DMS53 (cell line): ENCODE measurements at places on chromosomes 1 and 21.

- DNase-seq, result no peak
Measured at GRCh38 chr1:192877283-192877886, 68.5 kb downstream of the RGS2 start.

DNA sequence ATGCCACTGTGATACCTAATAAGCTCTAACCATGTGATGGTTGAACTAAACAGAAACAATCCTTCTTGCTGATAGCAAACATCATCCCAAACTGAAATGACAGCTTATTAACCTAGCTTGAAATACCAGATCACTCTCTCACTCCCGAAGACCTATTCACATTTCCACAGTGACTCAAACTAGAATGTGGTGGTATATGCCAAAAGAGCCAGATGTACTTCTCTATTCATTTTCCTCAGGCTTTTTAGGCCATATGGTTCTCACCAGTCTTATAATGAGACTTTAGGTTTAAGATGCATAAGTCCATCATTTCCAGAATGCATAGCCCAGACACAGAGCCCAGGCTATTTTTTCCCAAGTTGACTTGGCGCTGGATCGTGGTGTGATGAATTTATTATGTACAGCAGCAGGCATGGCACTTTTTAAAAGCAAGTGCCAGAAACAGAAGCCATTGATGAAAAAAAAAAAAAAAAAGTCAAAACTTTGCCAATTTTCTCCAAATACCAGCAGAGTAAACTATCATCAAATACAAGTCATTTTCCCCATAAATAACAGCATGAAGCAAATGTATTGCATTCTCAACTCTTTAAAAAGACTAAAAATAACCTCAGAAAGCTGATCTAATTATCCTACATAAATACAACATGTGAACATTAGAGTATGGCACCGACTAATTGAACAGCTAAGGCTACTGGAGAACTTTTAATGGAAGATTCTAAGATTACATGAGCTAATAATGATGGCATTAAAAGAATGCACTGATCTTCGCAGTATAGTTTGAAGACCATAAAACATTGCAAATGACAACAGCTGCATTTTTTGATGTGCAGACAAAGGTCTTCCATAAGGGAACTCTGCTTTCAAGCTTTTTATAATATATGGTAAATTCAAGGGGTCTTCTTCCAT is 365.4 kb downstream of the LRRIQ3 start:
- no peak for DNase-seq

DNA sequence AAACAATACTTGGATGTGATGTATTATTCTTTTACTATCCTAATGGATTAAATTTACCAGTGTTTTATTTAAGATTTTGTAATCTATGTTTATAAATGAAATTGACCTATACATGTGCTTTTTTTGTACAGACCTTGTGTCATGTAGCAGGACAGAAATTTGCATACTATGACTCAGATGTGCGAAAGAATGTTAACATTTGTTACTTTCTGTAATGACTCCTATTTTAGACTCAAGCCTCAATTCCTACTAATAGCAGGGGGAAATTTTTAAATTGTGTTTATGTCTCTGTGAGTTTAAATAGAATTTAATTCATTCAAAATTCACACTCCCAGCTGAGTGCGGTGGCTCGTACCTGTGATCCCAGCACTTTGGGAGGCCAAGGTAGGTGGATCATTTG is 21.8 kb upstream of the RIMKLA start:
- no peak for DNase-seq

DNA sequence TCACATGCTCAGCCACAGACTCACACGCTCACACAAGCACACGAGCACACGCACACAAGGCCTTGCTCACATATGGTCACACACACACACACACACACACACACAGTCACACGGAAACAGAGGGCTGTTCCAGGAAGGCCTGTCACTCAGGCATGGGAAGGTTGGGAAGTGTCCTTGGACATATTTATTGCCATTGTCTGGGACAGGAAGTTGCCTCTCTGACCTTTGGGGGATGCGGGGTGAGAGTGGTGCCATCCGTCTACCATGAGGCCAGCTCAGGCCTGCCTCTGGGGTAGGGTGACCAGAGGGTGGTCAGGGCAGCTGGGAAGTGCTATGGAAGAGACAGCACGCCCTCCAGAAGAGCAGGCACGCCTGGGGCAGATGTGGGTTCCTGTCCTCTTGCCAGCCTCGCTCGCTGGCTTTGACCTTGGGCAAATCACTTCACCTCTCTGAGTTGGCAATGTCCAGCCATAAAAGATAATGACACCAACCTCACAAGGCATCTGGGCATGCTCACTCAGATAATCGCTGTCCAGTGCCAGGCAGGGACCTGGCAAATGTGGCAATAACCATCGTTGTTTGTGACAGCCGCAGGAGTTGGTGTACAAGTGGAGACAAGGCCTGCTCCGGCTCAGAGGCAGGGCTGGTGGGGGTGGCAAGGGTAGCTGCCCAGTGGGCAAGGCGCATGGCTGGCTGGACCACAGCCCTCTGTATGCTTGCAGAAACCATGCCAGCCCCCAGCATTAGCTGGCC is 8.0 kb upstream of the GUCA2A start:
- peak; percentile 19 for DNase-seq

GRCh38 chr1:101995984-101996745 is 561 bp downstream of the OLFM3 start:
- DNase-seq, result peak; percentile 81

GRCh38 chr21:45868488-45868887 is 113.1 kb upstream of the COL6A1 start:
- no peak for DNase-seq

GRCh38 chr21:36204980-36205379 is 48.4 kb downstream of the DOP1B start:
- DNase-seq, result no peak

DNA sequence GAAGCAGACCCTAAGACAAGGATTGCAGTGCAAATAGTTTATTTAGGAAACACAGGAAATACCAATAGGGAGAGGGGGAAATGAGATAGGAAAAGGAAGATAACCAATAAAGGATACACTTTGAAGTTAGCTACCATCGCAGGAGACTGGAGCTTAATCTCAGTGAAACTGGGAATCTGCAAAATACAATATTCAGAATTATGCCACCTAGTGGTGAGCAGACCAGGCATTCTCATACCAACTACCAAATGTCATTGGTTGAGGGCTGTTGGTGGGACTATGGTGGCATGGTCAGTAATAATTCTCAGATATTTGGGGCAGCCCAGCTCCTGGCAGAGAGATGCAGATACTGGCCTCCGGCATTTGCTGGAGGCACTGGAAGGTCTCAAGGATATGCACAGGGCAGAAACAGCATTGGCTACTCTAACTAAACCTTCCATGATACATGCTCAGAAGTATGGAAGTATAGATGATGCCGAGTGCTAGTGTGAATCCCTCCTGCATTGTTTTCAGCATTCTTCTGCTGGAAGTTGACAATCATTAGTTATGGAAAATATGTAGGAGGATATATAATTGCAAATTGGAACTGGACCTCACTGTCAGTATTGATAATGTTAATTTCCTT is 11.8 kb upstream of the ZFP69B start:
- DNase-seq, result peak; percentile 59

- peak; percentile 59 for DNase-seq
Measured at GRCh38 chr1:39434797-39435395, 56.5 kb upstream of the BMP8A start.

GRCh38 chr1:88661188-88661587 is 22.9 kb upstream of the PKN2 start:
- DNase-seq, result peak; percentile 72

GRCh38 chr1:56437959-56438358 is 141.4 kb downstream of the PLPP3 start:
- peak; percentile 40 for DNase-seq

GRCh38 chr21:14836950-14837349 is 227.8 kb downstream of the NRIP1 start:
- no peak for DNase-seq

DNA sequence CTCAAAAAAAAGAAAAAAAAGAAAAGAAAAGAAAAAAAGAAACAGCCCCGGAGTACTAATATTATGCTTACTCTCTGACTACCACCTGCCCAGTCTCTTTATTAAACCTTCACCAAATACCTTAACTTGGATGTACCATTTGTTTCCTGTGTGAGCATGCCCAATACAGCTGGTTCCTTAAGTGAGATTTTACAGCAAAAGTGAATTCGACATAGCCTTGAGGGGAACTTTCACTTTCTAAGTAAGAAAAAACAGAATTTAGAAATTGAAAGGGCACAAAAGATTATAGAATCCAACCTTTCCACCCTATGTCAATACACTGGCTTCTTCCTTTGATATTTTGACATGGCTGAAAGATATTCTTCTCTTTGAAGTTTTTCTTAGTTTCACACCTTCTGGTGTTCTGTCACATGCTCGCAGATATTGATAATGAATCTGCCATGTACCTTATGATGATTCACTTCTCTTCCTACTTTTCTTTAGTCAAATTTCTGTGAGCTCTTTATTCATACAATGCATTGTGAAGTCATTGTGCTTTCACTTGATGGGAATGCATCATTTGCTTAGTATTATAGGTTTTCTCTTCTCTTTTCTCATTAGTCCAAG is 5.2 kb upstream of the GIPC2 start:
- DNase-seq, result no peak

GRCh38 chr1:81304187-81304586 is 496.5 kb upstream of the ADGRL2 start:
- DNase-seq, result no peak

- peak; percentile 45 for DNase-seq
Measured at GRCh38 chr1:108719656-108720435, 7.1 kb downstream of the FNDC7 start.

GRCh38 chr1:119141020-119141424 is 569 bp upstream of the WARS2 start:
- peak; percentile 45 for DNase-seq

- no peak for DNase-seq
Measured at GRCh38 chr21:38813547-38813946, 7.8 kb downstream of the ETS2 start.

DNA sequence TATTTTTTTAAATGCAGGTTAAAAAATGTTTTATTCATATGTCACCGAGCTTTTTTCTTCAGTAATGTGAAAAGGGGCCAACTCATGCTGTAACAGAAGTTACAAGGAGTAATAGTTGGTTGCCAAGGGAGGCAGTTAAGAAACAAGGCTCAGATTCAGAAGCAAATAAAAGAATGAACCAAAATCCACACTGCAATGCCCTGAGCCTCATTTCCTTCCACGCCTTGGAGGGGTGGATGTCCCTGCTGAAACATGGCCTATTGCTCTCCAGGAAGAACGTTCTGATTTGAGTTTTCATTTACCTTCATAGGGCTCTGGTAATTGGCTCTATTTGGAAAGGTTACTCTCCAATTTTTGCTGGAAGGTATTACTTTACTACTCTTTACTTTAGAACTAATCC is 24.4 kb downstream of the ALG14 start:
- DNase-seq, result no peak

GRCh38 chr1:44405798-44406736 is 1.0 kb downstream of the RNF220 start:
- peak; percentile 61 for DNase-seq

DNA sequence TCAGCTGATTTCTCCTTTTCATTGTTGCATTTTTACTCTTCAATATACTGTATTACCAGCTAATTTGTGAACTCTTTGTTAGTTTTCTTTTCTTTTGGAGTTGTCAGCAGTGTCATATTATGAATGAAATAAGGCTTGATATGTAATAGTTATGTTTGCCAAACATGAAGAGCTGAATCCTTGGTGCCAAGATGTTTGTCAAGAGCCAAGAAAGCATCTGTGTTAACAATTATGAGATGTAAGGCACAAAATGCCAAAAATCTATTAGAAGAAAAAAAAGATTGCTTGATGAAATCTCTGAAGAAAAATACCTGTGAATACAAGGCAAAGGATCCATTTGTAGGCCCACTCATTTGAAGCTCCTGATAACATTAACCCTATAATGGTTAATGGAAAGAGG is 48.4 kb upstream of the RNPC3 start:
- no peak for DNase-seq

- DNase-seq, result no peak
Measured at GRCh38 chr1:43019226-43019625, 60.6 kb upstream of the SLC2A1 start.

GRCh38 chr1:172477741-172478140 is 33.9 kb upstream of the PIGC start:
- no peak for DNase-seq

- DNase-seq, result no peak
Measured at GRCh38 chr21:17949421-17949820, 130.3 kb upstream of the C21orf91 start.

DNA sequence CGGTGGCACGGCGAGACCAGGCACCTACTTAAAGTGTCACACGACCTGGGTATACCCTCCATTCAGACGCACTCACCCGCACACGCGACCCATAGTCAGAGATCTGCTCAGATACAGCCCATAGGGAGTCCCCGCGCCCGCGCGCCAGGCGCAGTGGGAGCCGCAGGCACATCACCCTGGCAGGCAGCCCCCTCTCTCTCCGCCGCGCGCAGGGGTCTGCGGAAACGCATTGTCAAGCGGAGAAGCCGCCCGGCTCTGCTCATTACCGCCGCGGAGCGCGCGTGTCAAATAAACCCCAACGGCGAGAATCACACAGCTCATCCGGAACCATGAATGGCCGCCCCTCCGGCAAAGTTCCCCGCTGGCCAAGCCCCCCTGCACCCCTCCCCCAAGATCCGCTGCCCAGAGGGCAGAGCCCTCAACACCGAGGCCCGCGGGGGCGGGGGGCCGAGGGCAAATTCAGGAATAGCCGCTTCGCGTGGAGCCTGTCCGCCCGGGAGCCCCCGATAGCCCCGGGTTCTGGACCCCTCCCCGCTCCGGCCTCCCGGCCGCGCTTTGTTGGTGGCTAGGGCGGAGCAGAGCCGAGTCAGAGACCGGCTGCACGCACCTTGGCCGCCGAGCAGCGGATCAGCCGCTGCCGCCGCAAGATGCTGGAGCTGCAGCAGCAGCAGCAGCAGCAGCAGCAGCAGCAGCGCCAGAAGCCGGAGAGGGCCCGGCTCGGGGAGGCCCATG is 522 bp downstream of the LRP8 start:
- peak; percentile 90 for DNase-seq

GRCh38 chr1:156461781-156462647 is 38.6 kb downstream of the MEF2D start:
- no peak for DNase-seq

- DNase-seq, result no peak
Measured at GRCh38 chr1:14787604-14788003, 189.1 kb downstream of the KAZN start.

- DNase-seq, result no peak
Measured at GRCh38 chr1:178945763-178946266, 74.9 kb upstream of the ANGPTL1 start.

GRCh38 chr1:42937141-42937696 is 21.4 kb downstream of the SLC2A1 start:
- no peak for DNase-seq

DNA sequence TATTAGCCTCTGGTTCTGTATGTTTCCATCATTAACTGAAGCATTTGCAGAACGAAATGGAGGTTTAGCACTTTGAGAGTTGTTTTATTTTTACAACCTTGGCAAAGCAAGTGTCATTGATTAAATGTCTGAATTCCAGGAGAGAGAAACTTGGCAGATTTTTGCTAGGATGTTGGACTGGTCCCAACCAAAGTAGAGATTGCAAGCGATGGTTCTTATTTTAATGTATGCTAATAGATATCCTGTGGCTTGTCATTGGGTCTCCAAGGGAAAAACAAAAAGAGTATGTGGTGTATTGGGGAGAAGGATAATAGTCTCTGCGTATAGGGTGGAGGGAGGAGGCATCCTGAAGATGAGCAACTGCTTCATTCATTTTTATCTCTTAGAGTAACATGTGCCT is 457.2 kb upstream of the RUNX1 start:
- DNase-seq, result no peak

- no peak for DNase-seq
Measured at GRCh38 chr1:211534545-211535291, 42.8 kb upstream of the RD3 start.
